ENCODE measurements at places on chromosomes 4 and X. TPM values are rescaled to one million over a fixed set of nuclear protein-coding genes. Genes with fewer than 3 reads are reported as not detected.

GAGE2A gene
- total RNA-seq, result not detected

MAGEE2 gene
- total RNA-seq, result not detected

USP51 gene
- total RNA-seq, result 2.4 TPM

PAGE2B gene
- not detected for total RNA-seq

DDX53 gene
- not detected for total RNA-seq

VCX3A gene
- total RNA-seq, result not detected

FAM47A gene
- not detected for total RNA-seq

WDR17 gene
- 1.4 TPM for total RNA-seq

ANKRD50 gene
- total RNA-seq, result 6.8 TPM

TMEM271 gene
- not detected for total RNA-seq

Measured in left cardiac atrium (tissue), 4 donors.